ENCODE measurements at places on chromosomes 16 and 17.

GRCh38 chr17:5096731-5097100 is 15.0 kb downstream of the ZNF232 start:
- DNase-seq = no peak

DNA sequence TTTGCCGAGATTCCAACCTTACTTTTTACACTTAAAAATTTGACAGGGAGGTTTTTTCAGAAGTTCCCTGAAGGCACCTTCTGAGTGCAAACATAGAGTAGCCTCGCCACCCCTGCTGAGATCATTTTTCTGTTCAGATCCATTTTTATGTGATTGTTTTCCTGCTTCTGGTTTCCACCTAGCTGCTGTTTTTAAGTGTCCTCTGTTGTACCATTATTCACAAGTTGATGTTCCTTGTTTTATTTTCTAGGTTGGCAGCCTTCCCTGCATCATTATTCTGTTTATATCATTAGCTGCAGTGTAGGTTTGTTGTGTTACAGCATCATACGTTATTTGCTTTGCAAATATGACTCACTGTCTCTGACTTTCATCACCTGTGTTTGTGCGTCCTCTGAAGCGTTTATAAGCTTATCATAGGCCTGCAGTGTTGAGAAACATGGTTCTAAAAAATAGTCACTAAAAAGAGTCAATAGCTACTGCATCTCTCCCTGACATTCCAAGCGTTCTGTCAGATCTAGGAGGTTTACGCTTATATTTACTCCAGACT is 116.9 kb upstream of the CLEC3A start:
- DNase-seq = no peak

GRCh38 chr17:76867578-76868175 is 527 bp upstream of the MGAT5B start:
- DNase-seq = no peak

GRCh38 chr16:89242795-89243200 is 25.3 kb downstream of the ZNF778 start:
- no peak for DNase-seq

- no peak for DNase-seq
These were observed at the start of gene SPNS2 for GRCh38 chr17:4498461-4499397. SPNS2 (plus strand) TSS chr17:4498881; CDS start chr17:4499048, 167 bp downstream.

GRCh38 chr17:49859991-49860953 is 12.4 kb upstream of the TAC4 start:
- DNase-seq = no peak

All from activated naive CD4-positive, alpha-beta T cell treated with anti-CD3 and anti-CD28 coated beads, Interleukin-2, amount 50 U/mL, for 72 hours (primary cell).